ENCODE measurements at places on chromosomes 11 and 22.

DNA sequence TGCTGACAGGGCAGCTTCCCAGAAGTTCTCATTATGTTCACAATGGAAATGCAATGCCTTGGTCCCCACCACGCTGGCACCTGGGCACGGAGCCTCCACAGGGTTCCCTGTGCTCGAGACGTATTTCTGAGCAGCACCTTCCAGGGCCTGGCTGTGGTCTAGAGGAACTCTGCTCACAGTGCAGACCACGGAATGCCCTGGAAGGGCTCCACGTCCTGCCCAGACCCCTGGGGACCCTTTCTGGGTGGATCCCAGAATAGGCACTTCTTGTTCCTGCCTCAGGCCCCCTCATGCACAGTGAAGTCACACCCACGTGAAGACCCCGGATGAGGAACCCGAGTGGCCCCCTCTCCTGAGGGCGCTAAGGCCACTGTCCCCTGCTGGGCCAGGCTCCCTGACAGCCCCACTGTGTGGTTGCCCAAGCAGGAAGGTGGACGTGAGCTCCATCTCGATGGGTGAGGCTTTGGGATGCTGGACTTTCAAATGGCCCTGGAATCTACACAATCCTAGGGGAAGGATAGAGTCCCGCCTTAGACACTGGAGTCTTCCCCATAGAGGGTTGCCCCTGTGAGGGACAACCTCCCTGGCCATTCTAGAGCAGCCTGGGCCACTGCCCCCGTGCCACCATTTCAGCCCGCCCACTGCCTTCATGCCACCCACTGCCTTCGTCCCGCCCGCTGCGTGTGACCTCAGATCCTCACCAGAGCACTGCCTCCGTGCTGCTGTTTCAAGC, 1106.8 kb downstream of the BRD1 start:
- DNase-seq, result no peak

GRCh38 chr11:94521684-94522083, 9.4 kb downstream of the C11orf97 start:
- no peak for DNase-seq

DNA sequence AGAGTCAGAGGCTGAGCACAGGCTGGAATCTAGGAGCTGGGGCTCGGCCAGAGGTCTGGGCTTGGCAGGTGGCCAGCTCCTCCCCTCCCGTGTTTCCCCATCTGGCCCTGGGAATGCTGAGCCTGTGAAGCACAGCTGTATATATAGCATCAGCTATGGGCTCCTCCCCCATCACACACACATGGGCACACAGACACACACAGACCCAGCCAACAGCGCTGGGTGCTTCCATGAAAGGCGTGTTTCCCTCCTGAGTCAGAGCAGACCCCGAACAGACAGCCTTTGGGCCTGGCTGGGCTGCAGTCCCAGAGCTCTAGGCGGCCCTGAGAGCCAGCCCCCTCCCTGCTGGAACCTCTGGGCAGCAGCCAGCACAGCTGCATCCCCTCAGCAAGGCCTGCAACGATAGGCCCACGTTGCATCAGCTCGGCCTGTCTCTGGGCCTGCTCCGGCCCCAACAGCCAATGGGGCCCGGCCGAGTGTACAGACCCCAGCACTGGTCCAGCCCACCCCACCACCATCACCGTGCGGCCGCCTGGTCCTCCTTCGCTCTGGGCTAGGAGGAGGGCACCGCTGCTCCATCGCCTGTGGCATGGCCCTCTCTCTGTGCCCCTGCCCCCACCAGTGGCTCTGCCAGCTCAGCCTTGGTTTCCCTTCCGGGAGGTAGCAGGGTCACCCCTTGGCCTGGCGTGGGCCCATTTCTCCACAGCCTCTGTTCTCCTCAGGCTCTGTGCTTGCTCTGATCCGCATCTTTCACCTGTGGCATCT, 7.6 kb upstream of the SERPINH1 start:
- DNase-seq, result no peak

DNA sequence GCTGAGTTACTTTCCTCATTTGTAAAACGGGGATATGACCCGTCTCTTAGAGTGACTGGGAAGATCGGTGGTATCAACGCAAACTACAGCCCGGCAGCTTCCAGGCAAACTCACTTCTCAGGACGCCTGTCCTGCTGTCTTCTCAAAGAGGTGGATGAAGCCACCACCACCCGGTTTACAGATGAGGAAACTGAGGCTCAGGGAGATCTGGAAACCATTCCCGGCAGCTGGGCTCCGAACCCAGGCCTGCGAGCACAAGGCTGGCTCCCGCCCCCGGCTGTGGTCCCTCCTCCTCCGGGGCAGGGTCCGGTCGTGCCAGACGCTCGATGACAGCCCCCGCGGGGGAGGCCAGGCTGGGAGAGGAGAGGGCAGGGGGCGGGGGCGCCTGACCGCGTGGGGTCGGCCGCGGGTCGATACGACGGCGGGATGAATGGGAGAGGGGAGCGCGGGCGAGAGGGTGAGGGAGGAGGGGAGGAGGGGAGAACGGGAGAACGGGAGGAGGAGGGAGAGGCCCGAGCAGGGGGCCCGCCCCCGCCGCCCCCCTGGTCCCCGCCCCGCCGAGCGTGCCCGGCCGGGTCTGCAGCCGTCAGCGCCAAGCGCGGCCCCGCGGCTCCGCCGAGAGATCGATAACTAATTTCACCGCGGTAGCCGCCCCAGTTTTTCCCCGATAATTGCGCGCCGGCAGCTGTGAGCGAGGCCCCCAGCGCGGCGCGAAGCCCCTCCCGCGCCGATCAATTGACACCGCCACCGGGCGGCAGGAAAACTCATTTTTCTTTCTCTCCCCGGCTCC, 14.0 kb downstream of the IGLL1 start:
- DNase-seq, result no peak

DNA sequence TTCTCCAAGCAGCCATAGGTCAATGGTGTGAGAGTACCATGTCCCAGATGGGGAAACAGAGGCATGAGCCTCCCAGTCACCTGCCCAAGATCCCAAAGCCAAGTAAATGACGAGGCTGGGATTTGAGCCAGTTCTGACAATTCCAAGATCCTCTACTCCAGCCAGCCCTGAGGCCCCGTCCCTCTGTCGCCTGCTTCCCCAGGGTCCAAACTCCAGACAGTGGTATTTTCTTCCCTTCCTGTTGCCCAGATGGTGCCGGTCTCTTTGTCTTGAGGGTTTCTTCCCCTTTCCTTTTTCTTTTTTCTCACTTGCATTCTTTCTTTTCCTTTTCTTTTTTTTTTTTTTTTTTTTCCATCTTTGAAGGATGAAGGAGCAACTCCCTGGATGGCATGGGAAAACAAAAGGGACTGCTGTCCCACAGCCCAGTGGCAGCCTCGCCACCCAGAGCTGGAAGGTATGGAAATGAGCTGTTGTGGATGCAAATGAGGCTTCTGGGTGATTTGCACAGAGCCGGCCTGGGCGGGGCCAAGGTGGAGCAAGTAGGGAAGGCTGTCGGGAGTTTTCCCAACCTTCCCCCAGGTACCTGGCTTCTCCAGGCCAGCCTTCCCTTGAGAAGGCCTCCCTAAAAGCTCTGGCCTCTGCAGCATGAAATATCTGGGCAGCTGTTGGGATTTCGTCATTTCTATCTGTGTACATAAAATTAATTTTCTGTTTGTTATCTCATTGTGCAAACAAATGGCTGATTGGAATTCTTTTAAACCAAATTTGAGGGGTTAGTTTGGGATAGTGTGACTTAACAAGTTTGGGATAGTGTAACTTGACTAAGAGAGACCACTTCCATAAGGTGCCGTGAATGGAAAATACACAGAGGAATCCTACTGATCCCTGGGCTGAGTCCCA, 146.8 kb downstream of the MN1 start:
- DNase-seq, result no peak

DNA sequence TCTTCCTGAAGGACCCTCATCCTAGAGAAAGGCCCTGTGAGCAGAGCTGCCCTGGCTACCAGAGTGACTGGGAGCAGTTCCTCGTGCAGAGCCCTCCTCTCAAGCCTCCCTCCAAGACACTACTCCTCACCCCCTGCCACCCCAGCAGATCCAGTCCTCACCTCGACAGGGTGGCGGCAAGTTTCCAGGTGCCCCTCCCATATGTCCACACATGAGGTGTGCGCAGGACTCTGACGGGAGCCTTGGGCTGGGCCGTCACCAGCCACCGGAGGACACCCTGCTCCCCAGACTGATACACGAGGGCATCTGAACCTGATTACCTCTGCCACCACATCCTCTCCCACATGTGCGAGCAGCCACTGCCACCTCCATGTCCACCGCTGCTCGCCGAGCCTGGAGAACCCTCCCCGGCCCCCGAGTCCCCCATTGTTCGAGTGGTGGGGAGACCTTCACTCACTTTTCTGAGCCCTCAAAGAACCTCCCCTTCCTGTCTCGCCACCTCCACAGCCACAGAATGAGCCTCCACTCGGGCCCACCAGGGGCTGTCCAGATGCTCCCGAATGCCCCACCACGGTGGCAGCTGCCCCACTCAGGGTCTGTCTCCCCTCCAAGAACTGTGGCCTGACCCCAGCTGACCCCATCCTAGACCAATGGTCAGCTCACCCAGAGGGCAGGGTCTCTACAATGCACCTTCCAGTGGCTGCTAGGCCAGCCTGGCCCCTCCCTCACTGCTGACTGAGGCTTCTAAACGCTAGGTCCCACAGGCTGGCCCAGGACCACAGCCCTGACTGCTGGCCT, 62.5 kb downstream of the DGCR2 start:
- no peak for DNase-seq

GRCh38 chr11:26851696-26852095, 129.8 kb upstream of the SLC5A12 start:
- no peak for DNase-seq

DNA sequence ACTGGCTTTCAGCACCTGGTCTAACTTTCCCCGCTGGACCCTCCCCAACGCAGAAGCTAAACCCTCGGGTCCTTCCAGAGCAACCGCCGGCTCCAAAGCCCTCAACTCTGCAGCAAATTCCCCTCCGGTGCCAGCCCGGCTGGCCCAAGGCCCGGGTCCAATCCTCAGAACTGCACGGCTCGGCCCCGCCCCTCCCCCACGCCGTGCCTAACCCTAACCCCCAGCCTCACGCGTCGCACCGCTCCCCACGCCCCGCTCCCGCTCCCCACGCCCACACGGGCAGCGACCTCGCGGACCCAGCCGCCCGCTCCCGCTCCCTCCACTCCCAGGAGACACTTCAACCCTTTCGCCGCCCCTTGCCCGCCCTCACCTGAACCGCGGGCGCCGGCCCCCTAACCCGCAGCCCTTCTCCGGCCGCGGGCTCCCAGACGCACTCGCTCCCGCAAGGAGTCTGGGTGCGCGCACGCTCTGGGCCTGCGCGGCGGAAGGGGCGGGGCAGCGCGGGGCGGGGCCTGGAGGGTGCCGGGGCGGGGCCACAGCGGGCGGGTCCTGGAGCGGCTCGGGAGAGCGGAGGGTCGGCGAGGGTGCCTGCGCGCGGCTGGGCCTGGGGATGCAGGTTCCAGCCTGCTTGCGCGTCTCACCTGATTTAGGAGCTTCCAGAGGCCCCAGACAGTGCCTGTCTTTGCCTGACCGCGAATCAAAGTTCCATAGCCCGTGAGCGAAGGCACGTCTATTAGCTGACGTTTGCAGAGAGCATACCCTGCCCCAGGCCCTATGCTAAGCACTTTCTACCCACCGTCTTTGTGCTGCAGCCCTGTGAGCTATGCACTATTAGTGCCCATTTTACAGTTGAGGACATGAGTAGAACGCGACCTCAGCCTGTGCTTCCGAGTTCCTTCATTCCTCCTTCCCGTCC, at the start of gene NFRKB:
Gene NFRKB (minus strand): TSS at position 453 of the 916 bp plus-strand sequence. CDS start 2,729 bp downstream, outside the sequence.
- peak; percentile 74 for DNase-seq

GRCh38 chr11:13035711-13036110, 26.6 kb downstream of the RASSF10 start:
- no peak for DNase-seq

DNA sequence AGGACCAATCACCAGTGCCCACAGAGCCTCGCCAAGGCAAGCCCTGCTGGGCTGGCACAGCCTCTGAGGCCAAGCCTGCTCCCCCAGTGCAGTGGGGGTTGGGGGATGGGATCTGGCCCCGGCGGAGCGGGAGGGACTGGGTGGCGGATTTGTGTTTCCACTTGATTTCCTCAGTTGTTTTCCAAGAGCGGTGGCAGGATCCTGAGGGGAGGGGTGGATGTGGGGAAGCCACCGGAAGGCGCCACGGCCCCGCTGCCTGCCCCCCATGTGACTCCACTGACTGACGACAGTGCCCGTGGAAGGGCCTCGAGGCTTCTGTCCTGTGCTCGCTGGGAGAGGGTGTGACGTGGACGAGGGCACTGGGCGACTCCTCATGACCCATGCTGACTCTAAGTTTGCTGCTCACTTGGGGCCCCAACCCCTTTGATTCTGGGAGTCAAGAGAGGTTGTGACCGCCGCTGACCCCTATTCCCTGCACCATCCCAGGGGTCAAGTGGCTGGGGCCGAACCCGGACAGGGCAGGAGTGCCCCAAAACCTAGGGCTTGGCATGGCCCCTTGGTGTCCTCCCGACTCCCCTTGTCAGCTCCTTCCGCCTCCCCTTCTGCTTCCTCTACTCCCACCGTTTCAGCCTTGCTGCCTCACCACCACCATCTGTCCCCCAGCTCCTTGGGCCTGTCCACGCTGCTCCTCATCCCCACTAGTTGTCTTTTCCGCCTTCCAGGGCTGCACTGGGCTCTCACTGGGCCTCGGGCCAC, 23.5 kb upstream of the PICK1 start:
- DNase-seq, result no peak

GRCh38 chr22:42562279-42562678, 8.5 kb downstream of the SERHL2 start:
- DNase-seq, result no peak

- no peak for DNase-seq
Measured at GRCh38 chr11:109838026-109838425, 255.2 kb upstream of the ZC3H12C start.

DNA sequence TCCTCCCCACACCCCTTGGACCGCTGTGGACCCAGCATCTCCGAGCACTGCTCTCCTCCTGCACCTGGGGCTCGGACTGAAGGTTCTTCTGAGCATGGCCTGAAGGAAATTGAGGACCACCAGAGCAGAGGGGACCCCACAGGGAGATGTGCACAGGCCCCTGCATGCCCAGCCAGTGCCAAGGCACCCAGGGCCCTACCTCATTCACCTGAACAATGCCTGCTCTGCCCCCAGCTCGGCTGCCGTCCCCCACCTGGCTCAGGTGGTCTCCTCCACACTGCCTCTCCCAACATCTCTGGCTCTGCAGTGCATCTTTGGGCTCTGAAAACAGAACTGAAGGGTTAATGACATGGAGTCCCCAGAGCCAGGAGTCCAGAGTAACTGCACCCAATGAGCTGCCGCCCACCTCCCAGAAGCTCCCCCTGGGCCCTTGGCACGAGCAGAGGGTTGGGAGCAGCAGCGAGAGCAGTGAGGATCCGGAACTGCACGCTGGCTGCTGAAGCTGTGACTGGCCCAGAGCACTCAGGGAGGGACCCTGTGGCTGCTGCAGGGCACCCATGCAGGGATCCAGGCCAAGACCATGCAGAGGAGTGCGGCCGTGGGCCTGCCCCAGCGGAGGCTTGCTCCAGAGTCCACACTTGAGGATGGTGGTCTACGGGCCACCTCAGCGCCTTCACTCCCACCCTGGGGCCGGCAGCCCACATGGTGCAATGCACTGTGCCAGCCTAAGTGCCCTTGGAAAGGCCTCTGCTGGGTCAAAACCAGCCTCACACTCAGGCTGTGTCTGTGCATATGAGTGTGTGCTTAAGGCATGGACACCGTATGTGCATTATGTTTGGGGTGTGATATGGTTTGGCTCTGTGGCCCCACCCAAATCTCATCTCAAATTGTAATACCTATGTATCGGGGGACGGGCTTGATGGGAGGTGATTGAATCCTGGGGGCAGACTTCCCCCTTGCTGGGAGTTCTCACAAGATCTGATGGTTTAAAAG, 686.1 kb downstream of the TBC1D22A start:
- DNase-seq, result no peak

- no peak for DNase-seq
Measured at GRCh38 chr11:23280088-23280487, 419.8 kb upstream of the CCDC179 start.

GRCh38 chr11:64801561-64802369, 1.2 kb downstream of the MAP4K2 start:
- no peak for DNase-seq

GRCh38 chr11:8810540-8811301, 100.3 kb upstream of the AKIP1 start:
- DNase-seq, result no peak
